ENCODE measurements at places on chromosomes 12 and 14.

- no peak for DNase-seq
Measured at GRCh38 chr12:96720363-96720705, 186.7 kb upstream of the NEDD1 start.

DNA sequence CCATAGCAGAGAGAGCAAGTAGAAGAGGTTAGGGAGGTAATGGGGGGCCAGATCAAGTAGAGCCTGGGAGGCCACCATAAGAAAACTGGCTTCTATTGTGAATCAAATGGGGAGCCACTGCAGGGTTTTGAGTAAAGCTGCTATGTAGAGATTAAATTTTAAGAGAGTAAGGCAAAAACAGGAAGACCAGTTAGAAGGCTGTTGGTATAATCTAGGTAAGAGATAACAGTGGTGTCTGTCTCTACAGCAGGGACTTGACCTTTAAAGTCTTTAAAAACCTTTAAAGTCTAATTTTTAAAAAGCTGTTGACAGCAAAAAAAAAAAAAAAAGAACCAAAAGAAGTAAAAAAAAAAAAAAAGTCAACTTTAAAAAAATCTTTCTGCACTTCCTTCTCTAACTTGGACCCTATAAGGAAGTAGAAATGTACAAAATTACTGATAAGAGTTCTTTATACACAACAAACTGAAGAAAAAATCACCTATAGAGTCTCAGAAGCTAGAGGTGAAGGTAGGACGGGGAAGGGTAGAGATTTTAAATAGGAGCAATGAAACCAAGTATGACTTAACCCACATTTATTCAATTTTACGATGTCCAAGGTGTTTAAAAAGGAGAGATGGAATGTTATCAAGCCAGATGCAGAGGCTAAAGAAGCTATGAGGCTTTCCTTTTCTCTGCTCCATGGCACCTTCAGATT is 26.1 kb downstream of the SGPP1 start:
- DNase-seq, result no peak

- DNase-seq, result no peak
Measured at GRCh38 chr14:65866886-65867285, 454.4 kb downstream of the FUT8 start.

DNA sequence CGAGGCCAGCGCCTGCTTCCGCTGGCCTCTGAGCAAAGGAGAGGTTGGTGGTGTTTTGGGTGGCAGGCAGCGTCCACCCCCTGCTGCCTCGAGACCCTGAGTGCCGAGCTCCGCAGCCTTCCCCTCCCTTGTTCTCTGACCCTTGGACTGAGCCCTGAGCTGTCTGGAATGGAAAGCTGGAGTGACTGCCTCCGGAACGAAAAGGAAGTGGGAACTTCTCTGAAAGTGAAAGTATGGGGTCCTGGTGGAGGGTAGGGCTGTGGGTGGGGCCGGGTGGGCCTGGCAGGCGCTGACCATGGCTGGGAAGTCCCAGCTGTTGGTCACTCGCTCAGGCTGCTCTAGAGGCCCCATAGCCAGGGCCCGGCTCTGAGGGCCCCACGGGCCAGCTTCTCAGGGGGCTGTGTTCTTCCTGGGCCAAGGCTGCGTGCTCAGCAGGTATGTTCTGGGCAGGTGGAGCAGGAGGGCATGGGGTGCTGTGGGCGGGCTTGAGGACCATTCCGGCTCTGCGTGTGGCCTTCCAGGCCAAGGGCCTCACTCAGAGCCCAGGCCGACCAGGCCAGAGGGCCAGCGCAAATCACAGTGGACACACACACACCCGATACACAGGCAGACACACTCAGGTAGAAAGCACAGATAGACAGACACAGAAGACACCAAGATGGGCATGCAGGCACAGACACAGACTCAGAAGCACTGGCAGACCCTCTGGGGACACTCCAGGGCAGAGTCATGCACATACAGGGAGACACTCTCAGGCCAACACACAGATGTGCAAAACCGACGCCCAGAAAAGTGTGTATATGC is at the start of gene EXOC3L4:
Gene EXOC3L4 (plus strand): TSS at position 320 of the 804 bp plus-strand sequence. CDS start 5,495 bp downstream, outside the sequence.
- no peak for DNase-seq

DNA sequence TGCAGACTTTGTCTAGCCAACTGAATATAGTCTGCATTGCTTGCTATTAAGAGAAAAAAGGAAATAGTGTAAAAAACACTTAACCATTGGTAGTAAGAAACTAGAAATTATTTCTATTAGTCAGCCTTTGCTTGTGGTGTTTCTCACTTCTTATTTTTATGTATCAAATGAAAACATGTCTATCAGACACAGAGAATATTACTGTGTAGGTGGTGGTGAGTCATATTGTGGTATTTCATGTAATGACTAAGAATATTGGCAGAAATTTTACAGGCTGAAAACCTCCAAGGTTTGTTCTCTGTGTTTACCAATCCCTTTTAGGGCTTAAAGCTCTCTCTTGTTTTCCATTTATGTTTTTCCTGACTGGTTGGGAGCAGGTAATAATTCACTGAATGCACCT is 87.2 kb downstream of the DAAM1 start:
- DNase-seq, result no peak

DNA sequence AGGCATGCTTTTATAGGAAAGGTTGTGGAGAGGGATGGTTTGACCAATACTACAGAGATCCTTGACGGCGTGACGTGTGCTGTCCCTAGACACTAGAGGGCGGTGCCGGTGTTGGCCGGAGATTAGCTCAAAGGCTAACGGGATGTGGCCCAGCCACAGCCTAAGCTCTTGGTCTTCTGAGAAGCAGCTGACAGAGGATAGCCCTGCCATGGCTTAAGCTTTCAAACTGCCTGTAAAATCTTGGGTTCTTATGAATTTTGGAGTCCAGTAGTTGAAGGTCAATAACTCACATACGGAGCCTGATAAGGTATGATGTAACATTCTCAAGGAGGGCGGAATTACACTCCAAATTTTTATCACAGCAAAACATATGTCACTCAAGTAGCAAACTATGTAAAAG is 515.7 kb upstream of the ATXN7L3B start:
- DNase-seq, result no peak

DNA sequence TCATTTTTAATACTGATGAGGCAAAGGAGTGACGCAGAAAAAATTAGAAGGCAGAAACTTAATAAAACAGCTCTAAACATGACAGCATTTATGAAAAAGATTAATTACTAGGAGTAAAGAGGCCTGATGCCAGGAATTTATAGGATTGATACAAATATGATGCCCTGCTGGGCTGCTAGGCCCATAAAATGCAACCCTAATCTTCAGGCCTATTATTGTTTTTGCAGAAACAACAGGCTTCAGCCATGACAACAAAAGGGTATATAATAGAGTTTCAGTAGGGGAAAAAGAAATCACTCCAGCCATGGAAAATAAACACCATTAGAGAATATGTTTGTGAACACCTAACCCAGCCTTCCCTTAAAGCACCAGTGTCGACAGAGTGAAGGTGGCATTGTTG is 50.6 kb downstream of the OTX2 start:
- no peak for DNase-seq

DNA sequence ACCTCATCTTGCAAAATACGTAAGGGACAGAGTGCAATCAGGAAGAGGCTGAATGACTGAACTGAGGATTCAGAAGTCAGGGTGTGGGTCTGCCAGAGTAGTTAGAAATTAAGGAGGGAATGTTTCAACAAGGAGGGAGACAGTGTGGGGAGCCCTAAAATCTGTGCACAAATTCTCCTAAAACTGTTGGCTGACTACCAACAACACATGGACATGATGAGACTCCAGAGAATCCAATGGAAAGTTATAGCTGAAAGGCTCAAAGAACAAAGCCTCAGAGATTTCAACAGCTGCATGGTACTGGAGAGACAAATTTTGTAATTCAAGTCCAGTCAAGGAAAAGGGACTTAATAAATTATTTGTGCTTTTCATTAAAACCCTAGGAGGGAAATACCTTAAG is 36.1 kb upstream of the NEDD1 start:
- no peak for DNase-seq

GRCh38 chr12:120132054-120132836 is 15.7 kb upstream of the RAB35 start:
- DNase-seq, result no peak

- DNase-seq, result no peak
Measured at GRCh38 chr14:32185097-32185496, 16.7 kb upstream of the RNU6-7 start.

GRCh38 chr12:102061096-102061559 is 663 bp downstream of the WASHC3 start:
- no peak for DNase-seq

GRCh38 chr14:95189367-95190132 is 32.2 kb upstream of the DICER1 start:
- DNase-seq, result no peak

- no peak for DNase-seq
Measured at GRCh38 chr12:42584651-42585111, 4.9 kb downstream of the PRICKLE1 start.

DNA sequence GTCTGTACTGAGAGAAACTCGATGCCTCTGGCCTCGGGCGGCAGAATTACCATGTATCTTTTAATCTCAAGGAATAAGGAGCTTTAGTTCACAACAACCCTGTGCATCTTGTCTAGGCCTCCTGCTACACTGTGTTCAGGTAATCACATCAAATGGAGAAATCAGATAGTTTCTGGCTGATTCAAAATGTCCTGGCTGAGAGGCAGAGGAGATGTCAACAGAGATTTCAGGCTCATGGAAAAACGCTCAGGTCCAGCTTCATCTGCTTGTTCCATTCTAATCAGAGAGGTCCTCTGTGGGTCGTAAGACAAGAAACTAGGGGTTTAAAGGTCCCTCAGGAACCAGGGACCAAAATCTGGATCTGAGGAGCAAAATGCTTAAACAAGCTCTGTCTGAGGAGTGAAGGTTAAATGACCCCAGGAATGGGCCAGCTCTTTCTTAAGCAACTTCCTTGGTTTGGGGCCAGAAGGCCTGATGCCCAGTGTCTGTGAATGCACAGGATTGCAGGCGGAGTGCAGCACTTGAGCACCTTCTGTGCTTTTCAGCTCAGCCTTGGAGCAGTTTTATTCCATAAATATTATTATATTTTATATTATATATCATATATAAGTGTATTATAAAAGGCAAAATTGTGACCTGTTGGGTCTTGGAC is 170.2 kb upstream of the PRICKLE1 start:
- no peak for DNase-seq

- DNase-seq, result no peak
Measured at GRCh38 chr12:45348986-45349385, 133.1 kb downstream of the ANO6 start.

DNA sequence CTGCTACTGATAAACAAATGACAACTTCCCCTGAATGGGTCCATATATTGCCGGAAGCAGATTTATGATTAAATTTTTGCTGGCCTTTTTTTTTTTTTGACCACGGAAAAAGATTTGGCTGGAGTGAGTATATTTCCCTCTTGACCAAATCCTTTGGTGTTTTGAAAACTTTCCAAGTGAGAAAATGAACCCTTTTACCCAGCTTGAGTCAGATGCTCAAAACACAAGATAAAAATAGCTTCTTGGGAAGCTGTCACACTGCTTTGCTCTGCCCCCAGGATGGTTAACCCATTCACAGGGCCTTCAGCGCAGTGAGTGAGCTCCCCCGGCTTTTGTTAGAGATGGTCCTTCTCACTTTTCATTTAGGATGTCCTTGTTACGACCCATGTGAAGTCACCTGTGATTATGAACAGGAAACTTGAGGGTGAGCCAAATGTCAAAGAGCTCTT is 224.3 kb downstream of the PELI2 start:
- no peak for DNase-seq

- DNase-seq, result no peak
Measured at GRCh38 chr12:111352296-111352993, 16.4 kb downstream of the PHETA1 start.
